Kasumi-1 (cell line): ENCODE measurements at places on chromosomes 12 and 14.

GRCh38 chr12:84166812-84167211, 745.8 kb downstream of the SLC6A15 start:
- DNase-seq, result no peak

- no peak for DNase-seq
Observed at GRCh38 chr12:123723011-123723410, 10.9 kb downstream of the ATP6V0A2 start.

GRCh38 chr14:27929797-27930347, 836.7 kb upstream of the FOXG1 start:
- DNase-seq, result no peak

DNA sequence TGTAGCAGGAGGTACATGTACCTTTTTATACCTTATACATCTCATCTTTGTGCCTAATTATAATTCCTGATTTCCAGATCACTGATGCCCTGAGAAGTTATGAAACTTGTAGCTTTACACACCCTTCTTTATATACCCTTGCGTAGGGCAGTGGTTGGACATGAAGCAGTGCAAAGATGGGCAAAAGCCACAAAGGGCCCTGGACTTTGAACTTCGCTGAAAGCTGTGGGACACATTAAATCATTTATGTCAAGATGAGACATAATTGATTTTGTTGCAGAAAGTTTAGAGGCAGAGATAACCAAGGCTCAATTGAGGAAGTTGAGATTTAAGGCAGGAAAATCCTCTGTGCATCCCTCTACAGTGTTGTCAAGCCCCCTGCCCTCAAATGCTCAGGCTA, 170.0 kb downstream of the SLC2A13 start:
- DNase-seq, result no peak

- DNase-seq, result no peak
Observed at GRCh38 chr12:31343139-31343538, 17.2 kb upstream of the SINHCAF start.
